ENCODE measurements at places on chromosomes 4 and X.

GRCh38 chr4:89213382-89213701, 94.3 kb downstream of the GPRIN3 start:
- no peak for DNase-seq

DNA sequence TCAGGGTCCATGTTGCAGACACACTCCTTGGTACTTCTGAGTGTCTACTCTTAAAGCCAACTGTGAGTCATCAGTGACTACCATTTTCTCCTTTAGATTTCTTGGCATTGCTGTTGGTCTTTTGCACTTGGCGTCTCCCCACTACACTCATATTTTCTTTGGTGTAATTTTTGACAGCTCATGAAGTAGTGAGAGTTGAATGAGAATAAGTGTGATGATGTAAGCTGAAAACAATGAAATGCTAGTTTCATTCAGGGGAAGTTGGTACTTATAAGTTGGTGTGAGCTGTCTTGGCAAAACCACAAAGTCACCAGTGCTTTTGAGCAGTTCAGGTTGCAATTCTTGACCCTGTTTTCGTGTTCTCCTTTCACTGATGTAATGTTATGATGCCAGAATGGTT, 142.9 kb upstream of the ARX start:
- DNase-seq = no peak

- no peak for DNase-seq
These were observed 96.9 kb downstream of the CLNK start for GRCh38 chr4:10587697-10588096.

GRCh38 chr4:145735347-145735675, 55.4 kb downstream of the C4orf51 start:
- DNase-seq = peak; percentile 96

- DNase-seq = no peak
These were observed 11.4 kb downstream of the MAOB start for GRCh38 chrX:43870758-43871419.

DNA sequence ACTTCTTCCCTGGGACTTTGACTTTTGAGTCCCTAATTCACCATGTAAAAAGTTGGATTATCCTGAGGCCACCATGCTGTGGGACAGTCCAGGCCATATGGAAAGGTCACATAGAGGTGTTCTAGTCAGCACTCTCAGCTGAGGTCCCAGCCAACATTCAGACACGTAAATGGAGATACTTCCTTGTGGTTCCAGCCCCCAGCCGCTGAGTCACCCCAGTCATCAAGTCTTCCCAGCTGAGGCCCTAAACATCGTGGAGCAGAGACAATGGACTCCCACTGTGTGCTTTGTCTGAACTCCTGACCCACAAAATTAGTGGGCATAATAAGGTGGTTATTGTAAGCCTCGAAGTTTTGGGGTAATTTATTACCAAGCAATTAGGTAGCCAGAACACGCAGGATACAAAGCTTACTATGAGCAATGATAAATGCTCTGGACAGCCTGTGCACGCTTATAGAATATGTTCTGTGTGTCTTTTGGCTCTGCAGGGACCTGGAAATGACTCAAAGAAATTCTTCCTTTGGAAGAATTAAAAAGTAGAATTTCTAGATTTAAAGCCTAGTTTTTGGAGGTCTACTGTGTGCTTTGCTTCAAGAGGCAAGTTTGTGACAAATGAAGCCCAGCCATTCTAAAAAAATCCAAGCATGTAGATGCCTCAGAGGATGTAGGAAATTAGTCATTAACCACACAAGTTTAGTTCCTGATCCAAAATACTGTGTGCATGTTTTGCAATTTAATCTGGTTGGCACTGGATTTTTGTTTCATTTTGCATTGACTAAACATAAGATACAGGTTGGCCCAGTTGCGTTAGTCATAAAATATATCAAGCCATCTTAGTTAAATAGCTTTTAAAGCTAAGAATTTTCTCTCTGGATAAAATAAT, 33.2 kb upstream of the SLC9A7 start:
- peak; percentile 91 for DNase-seq

DNA sequence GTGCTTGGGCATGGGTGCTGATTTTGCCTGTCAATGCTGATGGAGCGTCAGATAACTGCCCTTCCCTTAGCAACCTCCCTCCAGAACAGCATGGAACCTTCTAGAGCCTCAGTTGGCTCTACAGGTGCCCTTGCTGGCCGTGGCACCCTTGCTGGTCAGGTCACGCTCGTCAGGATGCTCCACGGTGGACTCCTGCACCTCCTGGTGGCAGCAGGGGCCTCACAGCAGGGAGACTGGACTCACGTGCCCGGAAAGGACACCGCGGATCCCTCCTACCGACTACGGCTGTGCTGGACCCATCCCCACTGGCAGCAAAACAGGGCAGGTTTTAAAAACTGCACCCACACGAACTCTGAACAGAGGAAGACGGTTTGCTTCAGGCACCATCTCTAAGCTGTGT, 82.1 kb upstream of the AFAP1 start:
- DNase-seq = no peak

DNA sequence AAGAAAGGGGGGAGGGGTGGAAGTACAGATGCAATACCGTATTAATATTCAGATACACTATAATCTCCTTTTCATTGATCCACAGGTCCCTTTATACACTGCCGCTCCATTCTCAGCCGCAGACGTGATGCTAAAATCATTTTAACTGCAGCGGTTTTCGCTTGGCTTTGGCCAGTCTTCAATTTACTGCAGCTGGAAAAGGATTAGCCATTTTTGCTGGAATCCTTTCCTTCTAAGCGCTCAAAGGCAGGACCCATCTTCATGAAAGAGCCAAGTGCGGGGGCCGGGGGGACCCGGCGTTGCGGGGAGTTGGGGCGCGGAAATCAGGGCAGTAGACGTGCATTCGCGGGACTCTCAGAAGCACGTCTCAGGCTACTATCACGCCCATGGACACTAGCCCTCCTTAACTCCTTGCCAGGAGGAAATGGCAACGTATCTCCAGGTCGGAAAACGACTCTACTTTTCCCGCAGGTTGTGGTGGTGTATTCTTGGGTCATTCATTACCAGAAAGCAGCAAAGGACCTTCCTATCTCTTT, 1.7 kb upstream of the PCDH10 start:
- DNase-seq = peak; percentile 7

- peak; percentile 6 for DNase-seq
These were observed 37.1 kb upstream of the XPNPEP2 start for GRCh38 chrX:129701624-129702069.

DNA sequence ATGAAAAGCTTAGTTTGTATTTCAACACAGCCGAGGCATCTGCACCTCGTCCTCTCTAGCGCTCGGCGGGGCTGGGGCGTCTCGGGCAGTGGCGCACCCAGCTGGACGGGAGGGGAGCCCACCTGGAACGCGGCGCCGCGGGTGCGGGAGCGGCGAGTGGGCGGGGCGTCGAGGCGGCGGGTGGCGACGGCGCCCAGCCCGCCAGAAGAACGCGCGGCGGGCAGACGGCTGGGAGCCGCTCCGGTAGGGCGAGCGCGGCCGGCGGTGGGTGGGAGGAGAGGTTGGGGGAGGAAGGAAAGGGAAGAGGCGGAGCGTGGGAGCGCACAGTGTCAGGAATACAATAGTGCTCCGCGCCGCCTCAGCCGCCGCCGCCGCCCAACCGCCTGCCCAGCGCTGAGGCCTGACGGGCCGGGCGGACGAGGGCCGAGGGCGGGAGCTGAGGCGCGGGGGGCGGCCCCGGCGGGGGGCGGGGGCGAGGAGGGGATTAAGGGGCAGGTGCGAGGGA, at the start of gene JADE3:
TSS of gene JADE3 (plus strand) at position 324 of the 505 bp plus-strand sequence. CDS start 72,474 bp downstream, outside the sequence.
- peak; percentile 39 for DNase-seq

GRCh38 chr4:163492951-163493504, 1.5 kb upstream of the TMA16 start:
- no peak for DNase-seq

GRCh38 chr4:82865592-82865991, 25.4 kb downstream of the SEC31A start:
- DNase-seq = peak; percentile 75

- no peak for DNase-seq
These were observed 488.3 kb downstream of the CFAP47 start for GRCh38 chrX:36407836-36408235.

DNA sequence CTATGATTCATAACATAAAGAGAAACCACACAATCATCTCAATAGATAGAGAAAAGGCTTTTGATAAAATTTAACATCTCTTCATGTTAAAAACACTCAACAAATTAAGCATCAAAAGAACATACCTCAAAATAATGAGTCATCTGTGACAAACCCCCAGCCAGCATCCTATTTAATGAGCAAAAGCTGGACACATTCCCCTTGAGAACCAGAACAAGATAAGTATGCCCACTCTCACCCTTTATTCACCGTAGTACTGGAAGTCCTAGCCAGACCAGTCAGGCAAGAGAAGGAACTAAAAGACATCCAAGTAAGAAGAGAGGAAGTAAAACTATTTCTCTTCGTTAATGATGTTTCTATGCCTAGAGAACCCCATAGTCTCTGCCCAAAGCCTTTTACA, 507.2 kb downstream of the PABPC4L start:
- no peak for DNase-seq

- DNase-seq = no peak
These were observed 57.1 kb downstream of the NIPAL1 start for GRCh38 chr4:48073567-48074103.

DNA sequence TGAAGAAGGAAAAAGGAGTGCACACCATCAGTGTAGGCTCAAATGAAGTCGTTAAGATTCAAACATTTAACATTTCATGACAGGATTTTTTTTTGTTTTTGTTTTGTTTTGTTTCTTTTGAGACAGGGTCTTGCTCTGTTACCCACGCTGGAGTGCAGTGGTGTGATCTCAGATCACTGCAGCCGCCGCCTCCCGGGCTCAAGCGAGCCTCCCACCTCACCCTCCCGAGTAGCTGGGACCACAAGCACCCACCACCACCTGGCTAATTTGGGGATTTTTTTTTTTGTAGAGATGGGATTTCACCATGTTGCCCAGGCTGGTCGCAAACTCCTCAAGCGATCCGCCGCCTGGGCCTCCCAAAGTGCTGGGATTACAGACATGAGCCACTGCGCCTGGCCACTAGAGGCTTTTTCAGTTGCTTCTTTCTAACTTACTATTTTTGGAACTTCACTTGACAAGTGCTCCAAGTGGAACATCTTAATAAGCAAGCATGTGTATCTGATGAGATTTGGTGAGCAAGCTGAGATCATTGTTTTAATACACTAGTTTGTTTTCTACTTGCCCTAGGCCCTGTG, 78.9 kb upstream of the CNKSR2 start:
- DNase-seq = no peak

DNA sequence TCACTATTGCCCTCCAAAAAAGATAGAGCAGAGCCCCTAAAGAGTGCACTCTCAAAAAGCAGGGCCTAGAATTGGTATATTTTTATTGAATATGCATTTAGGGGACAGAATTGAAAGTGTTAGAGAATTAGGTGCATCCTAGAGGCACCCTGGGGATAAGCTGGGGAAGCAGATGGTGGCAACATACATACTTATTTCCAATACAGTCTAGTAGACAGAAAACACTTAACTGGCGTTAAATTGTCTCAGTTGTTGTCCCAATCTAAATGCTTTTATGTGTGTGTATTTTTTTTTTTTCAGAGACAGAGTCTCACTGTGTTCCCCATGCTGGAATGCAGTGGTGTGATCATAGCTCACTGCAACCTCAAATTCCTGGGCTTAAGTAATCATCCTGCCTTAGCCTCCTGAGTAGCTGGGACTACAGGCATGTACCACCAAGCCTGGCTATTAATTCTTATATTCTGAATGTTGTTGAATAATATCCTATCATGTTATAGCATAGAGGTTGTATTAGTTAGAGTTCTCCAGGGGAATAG, 481.8 kb downstream of the GRXCR1 start:
- peak; percentile 0 for DNase-seq

DNA sequence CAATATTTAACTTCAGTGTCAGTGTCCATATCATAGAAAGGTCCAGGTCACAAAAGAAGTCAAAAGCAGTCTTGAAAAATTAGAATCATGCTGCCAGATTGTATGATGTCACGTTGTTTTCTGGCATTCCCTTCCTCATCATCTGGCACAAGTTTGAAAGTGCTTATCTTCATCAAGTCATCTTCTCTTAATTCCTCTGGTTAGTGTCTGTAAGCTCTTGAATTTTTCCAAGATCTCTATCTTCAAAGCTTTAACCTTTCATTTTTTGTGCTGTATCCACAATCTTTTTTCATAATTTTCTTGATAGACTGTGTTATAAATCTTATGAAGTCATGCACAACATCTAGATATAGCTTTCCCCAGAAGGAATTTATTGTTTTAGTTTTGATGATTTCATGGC, 682.7 kb upstream of the AADAT start:
- DNase-seq = no peak

DNA sequence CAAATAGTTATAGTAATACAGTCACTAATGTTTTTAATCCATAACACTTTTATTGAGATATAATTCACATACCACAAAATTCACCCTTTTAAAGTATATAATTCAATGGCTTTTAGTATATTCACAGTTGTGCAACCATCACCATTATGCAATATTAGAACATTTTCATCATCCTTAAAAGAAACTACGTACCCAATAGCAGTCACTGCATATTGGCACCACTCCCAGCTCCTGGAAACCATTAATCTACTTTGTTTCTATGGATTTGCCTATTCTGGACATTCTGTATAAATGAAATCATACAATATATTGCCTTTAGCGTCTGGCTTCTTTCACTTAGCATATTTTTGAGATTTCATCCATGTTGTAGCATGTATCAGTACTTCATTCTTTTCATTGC, 99.3 kb downstream of the AMMECR1 start:
- no peak for DNase-seq

- peak; percentile 51 for DNase-seq
These were observed 52.6 kb upstream of the BBS12 start for GRCh38 chr4:122679946-122680345.

- DNase-seq = no peak
These were observed 42.9 kb downstream of the SCD5 start for GRCh38 chr4:82755650-82756049.

- DNase-seq = peak; percentile 20
These were observed 3.1 kb upstream of the P2RY4 start for GRCh38 chrX:70262952-70263567.

DNA sequence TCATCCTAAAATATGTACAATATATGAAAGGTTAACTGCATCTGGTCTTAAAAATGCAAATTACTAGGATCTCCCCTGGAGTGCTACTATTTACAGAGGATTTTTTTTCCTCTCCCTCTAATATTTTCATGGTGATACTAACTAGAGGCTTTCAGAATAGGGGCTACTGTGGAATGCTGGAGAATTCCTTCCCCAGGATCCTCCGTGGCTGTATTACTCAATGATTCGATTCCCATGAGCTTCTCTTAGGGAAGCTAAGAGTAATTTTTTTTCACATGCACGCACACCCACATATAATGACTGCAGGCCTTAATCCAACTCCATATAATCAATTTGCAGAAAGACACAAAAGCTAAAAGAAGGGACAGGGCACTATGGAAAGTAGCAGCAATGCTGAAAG, 184.7 kb downstream of the ARHGAP6 start:
- DNase-seq = no peak

DNA sequence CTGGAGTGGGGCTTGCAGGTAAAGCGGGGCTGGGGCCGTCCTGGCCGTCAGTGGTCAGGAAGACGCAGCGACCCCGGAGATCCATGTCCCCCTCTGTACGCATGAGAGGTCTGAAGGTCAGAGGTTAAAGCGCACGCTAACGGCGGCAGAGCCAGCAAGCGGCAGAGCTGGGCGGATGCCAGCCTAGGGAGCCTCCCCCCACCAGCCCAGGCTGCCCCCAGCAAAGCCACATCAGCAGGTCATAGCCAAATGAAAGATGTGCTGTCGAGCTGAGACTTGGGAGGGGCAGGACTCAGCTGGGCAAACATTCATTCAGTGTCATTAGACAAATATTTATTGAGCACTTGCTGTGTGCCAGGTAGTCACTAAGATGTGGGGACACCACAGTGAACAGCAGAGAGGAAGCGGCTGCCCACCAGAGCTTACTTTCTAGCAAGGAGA, 593 bp upstream of the JAKMIP1 start:
- no peak for DNase-seq

- peak; percentile 37 for DNase-seq
These were observed 257.5 kb upstream of the ANKRD50 start for GRCh38 chr4:124970011-124970410.
